ENCODE measurements at places on chromosomes 6 and 20.

GRCh38 chr6:14016935-14017625, 92.3 kb downstream of the RNF182 start:
- no peak for DNase-seq

DNA sequence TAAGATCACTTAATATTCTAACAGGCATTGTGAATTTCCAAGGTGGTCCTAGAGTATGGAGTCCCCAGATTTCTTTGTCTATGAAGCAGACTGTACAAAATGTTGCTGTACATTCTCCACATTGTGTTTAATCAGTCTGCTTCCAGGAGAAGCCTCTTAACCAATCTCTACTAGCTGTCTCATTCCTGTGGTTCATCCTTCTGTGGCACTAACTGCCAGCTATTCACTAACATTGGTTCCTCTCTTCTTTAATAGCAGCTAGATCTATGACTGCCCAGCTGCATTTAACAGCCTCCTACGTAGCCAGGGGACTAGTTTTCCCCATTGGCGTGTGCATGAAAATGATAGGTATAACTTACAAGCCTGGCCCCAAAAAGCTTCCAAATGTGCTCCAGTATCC, 395.4 kb downstream of the SAMD5 start:
- DNase-seq, result no peak

GRCh38 chr6:107560657-107561056, 70.7 kb downstream of the SOBP start:
- DNase-seq, result no peak

DNA sequence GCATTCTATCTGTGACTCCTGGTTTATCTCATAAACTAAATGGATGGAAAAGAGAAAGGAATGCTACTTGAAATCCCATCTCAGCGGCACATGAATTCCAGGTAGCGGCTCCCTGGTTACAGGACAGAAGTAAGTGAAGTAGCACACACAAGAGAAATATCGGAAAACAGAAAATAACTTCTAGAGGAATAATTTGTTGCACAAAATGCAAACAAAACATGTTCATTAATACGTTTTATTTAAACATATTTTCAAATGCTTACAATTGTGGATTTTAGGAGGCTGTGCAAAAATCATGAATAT, 26.5 kb upstream of the RPS6KA2 start:
- DNase-seq, result no peak

- no peak for DNase-seq
Measured at GRCh38 chr6:152091201-152091600, 283.7 kb downstream of the ESR1 start.

DNA sequence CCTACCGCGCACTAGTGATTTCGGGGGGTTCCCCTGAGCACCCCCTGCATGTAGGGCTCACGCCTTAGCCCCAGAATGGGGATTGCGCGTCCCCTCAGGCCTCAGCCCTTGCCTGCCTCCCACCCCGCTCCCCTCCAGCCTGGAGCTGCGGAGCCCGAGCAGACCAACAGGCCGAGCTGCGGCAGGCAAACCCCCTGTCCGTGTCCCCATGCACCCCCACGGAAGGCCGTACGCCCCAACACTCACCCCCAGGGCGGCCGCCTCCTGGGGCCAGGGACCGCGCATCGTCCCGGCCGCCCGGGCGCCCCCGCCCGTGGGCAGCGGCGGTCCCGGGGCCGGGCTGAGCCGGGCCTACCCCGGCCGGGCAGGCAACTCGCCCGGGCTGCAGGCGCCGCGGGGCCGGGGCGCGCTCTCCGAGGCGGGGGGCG, 1.2 kb upstream of the KCNB1 start:
- DNase-seq, result peak; percentile 45

DNA sequence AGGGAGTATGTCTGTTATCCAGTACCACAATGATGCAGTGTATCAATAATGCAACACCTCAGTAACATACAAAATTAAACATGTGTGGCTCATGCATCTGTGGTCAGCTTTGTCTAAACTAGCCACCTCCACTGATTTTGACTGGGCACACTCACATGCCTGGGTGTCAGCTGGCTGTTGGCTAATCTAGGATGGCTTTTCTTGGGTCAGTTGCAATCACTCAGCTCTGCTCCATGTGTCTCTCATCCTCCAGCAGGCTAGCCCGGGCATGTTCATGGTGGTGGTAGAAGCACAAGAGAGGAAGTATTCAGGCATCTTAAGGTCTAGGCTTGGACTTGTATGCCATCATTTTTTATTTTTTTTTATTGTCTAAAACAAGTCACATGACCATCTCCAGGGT, 59.3 kb upstream of the JAG1 start:
- no peak for DNase-seq

DNA sequence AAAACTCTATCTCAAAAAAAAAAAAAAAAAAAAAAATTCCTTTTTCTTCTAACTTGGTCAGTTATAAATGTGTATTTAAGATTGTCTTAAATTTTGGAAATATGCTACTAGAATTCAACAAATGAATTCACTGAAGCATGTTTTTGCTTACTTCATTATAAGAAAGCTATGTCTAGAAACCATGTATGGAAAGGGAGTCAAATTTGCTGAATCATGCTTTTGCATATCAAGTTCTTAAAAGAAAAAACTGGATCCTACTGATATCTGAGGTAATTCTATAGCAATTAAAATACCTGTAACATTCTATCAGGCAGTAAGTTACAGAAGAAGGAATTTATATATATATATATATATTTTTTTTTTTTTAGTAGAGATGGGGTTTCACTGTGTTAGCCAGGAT, 27.7 kb downstream of the AKIRIN2 start:
- no peak for DNase-seq

- no peak for DNase-seq
Measured at GRCh38 chr6:70551566-70551965, 15.2 kb upstream of the SDHAF4 start.

DNA sequence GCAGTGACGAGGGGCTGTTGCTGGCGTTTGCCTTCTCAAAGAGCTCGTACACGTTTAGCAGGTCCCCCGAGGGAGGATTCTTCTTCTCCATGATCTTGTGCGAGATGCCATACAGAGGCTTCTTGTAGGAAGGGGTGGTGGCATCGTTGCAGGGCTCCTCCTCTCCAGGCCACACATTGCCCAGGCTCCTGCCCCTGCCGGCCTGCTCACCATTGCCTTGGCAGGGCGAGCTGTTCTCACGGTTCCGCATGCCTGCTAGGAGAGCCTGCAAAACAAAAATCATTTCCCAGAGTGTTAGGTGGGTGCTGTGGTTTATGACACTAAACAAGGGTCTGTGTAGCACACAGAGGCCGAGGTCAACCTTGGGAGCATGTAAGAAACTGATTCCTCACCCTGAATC, 42.7 kb downstream of the MTRES1 start:
- DNase-seq, result no peak

- DNase-seq, result no peak
Measured at GRCh38 chr6:35019171-35019570, 122.0 kb downstream of the TCP11 start.

DNA sequence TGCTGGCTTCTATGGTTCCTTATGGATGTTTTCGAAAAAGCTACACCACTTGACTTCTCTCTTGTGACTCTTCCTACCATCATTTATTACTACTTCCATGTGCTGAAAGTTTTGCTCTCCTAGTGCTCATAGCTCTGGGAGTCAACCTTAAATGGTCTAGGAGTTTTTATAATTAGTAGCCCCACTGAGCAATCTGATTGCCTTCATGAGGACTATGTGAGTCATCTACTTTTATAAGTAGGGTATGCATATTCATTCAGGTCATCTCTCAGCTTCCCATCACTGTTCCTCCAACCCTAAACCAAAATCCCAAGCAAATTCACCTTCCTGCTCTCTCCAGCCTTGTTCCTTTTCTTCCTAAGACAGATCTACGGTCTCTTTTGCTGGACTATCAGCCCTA, 17.4 kb upstream of the FAXC start:
- DNase-seq, result no peak

DNA sequence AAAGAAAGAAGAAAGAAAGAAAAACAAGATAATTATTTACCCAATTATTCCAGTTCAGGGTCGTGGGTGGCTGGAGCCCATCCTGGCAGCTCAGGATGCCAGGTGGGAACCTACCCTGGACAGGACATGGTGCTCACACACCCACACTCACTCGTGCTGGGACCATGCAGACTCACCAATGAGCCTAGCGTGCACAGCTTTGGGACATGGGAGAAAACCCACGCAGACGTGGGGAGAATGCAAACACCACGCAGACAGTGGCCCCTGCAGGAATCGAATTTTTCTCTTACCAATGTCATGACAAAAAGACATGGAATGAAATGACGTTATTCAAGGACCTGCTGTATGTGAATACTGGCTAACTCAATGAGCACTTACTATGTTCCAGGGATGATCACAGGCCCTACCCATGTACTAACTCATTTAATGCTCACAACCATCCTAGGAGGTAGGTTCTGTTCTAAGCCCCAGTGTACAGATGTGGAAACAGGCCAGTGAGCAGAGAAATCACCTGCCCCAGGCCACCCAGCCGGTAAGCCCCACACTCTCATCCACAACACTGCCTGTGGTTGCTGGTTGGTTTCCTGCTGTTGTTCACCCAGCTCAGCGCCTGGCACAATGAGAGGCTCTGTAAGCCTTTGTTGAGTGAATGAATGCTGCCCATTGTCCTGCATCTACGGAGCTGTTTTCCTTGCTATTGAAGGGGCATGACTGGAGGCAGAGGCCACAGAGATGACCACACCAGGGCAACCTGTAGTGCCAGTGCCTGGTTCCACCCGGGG, 6.8 kb upstream of the PI16 start:
- peak; percentile 28 for DNase-seq

GRCh38 chr6:164108869-164109769, 694.6 kb downstream of the QKI start:
- DNase-seq, result no peak

DNA sequence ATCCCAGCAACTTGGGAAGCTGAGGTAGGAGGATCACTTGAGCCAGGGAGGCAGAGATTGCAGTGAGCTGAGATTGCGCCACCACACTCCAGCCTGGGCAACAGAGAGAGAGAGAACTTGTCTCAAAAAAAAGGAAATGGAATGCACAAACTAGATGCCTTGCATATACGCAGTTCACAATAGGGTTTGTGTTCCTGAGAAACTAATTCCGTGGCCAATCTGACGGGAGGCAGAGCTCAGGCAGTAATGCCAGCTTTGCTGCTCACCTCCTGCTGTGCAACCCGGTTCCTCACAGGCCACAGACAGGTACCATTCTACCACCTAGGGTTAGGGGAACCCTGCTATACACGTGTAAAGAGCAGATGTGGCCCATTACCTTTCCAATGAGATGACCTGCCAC, 1.4 kb downstream of the CDK5RAP1 start:
- no peak for DNase-seq
